ENCODE measurements at places on chromosomes 2 and 18.

DNA sequence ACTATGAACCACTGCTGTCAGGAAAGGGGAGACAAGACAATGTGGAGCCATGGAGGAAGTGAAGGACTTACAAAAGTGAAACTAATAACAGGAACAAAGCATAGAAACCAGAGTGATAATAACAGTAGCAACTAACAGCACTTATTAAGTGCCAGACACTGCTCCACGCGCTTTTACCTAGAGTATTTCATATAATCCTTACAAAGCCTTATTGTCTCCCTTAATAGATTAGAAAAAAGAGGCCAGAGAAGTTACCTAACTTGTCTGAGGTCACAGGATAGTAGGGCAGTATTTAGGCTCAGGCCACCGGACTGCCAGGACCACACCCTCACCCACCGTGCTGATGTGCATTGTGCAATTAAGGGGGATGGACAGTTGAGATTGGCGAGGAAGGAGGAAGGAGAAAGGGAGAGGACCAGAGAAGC, 98.6 kb upstream of the NFU1 start:
- DNase-seq: no peak

DNA sequence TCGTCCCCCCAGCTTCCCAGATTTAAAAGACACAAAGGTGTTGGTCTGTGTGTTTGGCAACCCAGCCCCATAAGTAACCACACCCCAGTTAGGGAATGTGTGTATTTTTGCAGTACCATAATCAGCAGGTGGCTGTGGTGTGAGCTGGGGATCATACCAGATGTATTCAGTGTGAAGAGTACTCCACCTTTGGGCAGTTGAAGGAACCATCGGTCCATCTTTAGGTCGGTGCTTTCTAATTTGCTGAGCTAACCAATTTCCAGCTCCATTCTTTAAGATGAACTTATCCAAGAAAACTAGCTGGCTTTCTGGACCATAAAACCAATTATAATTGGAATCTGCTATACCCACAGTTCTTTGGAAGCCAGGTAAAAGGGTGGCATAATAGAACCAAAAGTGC, 3.2 kb downstream of the DSEL start:
- no peak for DNase-seq

- peak; percentile 52 for DNase-seq
These were observed 130.8 kb downstream of the FIGN start for GRCh38 chr2:163604941-163605555.

DNA sequence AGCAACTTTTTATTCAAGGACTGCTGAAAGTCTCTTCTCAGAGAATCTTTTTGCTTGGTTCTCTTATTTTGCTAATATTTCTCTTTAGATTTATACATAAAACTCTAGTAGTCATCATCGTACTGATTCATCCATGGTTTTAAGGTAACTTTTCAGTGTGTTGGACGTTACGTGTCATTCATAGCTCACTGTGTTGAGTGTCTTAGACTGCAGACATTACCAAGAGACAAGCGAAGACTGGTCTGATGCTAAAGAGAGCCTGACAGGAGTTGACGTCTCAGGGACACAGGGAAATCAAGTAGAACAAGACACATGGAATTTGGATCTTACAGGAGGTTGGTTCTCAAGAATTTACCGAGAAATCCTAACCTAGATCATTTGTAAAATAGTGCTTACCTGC, 25.5 kb downstream of the RBM44 start:
- DNase-seq: no peak

GRCh38 chr2:1590596-1591460, 153.5 kb downstream of the PXDN start:
- peak; percentile 39 for DNase-seq

DNA sequence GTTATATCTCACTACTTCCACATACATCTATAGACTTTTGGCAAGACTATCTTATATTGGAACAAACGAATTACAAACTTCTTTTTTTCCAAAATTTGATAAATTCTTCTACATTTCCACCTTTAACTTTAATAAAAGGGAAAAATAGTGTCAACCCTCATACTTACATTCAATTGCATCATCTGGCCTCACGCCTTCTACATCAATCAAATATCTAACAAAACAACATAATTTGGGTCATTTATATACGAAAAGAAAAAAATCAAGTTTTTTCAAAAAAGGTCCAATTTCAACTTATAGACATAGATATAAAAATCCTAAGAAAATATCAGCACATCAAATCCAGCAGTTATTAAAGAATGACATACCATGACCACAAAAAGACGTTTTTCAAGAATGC, 12.9 kb downstream of the DUSP11 start:
- no peak for DNase-seq

DNA sequence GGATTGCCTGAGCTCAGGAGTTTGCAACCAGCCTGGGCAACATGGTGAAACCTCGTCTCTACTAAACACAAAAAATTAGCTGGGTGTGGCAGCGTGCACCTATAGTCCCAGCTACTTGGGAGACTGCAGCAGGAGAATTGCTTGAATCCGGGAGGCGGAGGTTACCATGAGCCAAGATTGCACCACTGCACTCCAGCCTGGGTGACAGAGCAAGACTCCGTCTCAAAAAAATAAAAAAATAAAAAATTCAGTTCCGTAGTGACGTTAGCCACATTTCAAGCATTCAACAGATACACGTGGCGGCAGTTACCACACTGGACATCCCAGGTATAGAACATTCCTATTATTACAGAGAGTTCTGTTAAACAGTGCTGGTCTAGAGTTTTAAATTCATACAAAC, 4.5 kb downstream of the KANSL3 start:
- DNase-seq: no peak

DNA sequence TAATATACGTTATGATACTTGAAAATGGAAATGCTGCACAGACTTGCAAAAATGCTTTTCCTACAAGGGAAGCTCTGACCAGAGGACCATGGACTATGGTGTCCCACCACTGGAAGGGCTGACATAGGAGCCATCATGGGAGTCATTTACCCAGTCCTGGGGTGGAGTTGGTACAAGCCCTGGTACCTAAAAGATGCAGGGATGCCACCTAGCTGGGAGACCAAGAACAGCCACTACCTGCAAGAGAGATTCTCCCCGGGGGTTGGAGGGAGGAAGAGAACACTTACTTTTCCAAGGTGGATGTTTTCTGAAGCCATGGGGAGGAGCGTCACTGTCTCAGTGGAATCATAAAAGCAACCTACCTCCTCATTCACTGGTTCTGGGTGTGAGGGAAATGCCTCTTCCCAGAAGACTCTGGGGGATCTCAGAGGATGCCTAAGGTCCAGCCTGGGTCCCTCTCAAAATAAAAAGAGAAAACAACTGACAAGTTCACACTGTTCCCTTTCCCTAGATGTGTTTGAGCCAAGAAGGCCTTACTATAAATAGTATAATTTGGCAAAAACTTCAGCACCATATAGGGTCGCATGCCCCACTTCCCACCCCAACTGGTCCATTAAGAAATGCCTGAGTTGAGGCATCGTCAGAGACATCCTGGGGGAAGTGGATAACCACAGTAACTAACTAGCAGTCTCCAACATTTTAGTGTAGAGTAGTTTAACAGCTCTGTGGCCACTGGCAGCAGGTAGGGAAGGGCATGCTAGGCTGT, 39.9 kb downstream of the REEP1 start:
- DNase-seq: no peak

GRCh38 chr2:219459460-219460311, 25.0 kb downstream of the SPEG start:
- peak; percentile 33 for DNase-seq

DNA sequence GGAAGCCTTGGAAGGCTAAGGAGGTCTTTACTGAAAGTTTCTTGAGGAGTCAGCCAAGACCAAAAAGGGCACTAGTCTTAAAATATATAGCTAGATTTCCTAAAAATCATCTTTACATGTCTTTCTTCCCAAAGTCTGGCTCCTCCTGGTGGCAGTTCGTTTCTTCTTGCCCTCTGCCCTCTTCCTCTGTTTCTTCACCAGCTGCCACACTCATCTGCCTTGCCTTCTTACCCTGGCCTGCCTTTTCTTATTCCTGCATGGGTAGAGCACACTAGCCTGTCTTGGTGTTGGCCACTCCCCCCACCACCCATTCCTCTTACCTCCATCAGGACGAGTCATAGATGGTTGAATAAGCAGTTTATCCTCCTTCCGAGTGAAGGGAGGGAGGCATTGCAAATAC, 129.8 kb downstream of the RAPGEF4 start:
- no peak for DNase-seq

DNA sequence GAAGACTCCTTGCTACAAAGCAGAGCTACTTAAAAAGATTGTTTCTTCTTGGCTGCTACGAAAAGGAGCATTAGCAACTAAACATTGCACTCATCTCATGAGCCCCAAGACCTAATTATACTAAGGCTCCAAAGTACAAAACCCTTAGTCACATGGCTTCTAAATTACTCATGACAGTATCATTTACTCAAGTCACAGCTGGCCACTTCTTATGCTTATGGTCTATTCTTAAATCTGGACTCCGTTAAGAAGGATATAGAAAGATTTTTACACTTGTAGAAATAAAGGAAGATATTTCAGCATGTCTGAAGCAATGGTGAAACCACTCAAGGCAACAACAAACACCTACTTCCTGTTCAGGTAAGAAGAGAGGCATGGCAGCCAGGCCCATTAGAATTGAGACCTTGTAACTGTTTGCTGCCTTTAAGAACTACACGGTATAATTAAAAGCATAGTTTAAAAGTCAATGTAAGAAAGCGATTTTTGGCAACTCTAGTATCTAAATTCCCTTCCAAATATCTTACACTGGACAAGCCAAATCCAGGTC, 12.7 kb downstream of the ANKRD44 start:
- DNase-seq: no peak

DNA sequence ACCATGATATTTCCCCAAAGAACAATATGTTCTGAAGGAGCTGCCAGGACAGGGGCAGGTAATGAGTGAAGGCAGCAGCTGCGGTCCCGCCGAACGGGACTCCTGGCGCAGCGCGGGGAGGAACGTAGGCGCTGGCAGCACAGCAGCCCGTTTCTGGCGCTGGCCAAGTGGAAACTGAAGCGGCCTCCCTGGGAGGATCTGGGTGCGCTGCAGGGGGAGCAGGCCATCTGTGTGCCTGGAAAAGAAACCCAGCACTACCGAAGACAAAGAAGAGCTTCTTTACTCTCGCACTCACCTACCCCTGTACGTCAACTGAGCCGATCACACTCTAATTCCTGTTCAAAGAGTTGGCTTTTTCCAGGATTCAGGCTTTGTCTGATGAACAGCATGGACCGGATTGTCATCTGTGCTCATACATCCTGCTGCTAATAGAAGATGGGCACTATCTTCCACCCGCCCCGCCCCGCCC, 11.8 kb downstream of the G6PC2 start:
- no peak for DNase-seq

DNA sequence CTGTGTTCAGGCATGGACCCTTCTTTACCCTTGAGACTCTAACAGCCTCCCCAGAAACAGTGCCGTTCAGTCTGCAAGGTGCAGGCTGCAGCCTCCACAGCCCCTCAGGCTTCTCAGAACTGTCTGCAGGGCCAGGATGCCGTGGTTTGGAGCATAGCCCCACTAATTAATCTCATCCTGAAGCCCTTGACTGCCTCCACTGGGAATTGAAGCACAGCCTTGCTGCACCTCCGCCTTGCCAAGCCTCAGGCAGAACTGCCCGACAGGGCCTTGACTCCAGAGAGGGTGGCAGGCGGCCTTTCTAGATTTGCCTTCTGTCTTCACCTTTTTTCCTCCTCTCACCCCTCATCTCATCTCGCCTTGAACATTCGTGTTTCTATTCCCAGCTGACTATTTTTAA, 119.8 kb downstream of the NRP2 start:
- DNase-seq: no peak

GRCh38 chr2:38836791-38837190, 38.9 kb downstream of the DHX57 start:
- no peak for DNase-seq

- DNase-seq: no peak
These were observed 111.0 kb upstream of the CDH20 start for GRCh38 chr18:61222206-61222605.

- no peak for DNase-seq
These were observed 17.9 kb upstream of the GMCL1 start for GRCh38 chr2:69811591-69811990.

DNA sequence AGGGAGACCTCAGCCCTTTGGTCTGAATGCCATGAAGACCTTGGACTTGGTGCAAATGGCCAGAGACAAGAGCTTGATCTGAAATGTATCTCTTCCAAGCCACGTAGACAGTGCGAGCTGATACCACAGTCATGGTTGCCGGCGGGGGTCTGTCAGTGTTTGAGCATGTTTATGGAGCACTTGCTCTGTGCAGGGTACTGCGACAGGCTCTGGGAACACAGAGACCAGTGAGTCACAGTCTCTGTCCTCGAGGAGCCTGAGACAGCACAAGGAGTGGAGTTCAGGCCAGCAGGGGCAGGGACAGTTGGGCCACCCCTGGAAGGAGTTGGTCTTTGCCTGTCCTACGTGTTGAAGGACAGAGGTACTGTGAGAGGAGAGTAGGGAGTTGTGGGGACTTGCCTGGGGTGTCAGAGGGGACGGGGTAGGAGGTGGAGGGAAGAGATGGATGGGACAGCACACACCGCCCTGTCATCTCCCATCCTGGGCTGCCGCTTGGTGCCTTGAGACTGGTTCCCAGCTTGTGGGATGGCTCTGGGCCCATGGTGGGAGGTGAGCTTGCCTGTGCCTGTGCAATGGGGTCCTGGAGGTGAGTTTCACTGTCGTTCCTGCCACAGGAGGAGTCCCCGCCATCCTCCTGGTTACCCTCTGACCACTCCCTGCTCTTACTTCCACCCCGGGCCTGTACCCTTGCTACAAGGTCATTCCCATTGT, 39.5 kb downstream of the ATP6V1C2 start:
- no peak for DNase-seq

DNA sequence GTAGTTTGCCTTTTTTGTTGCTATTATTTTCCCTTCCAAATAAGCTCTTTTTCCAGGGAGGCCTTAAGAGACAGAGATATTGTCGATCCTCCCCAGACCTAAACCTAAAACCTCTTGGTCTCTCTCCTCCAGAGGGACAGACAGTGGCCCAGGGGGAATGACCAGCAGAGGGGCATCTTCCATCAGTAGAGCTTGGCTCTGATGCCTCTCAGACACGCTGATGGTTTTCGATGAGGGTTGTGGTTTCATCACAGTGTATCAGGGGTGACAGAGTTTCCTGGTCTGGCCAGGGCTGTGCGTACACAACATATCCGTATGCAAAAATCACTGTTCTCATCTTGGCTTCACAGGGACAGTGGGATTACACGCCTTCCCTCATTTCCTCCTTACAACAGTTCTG, 68.6 kb downstream of the GATA6 start:
- no peak for DNase-seq

GRCh38 chr2:238847419-238847801, 475 bp upstream of the TWIST2 start:
- no peak for DNase-seq

- DNase-seq: no peak
These were observed 43.0 kb upstream of the EHBP1 start for GRCh38 chr2:62662554-62662953.
